ENCODE measurements at places on chromosomes 16 and 17.

- H3K4me1 ChIP-seq: no peaks in the 10 kb centered on the region
- H3K36me3 ChIP-seq: no peaks in the 10 kb centered on the region
- no peak overlapping the region for H3K27ac ChIP-seq
- DNase-seq: no peak
- no peak overlapping the region for H3K4me3 ChIP-seq
These were observed 50.4 kb upstream of the FA2H start for GRCh38 chr16:74825016-74825415.

- H3K27ac ChIP-seq: no peak overlapping the region
- no peak for DNase-seq
- peaks cover 11% of the 10 kb centered on the region for H3K4me1 ChIP-seq
- H3K36me3 ChIP-seq: no peaks in the 10 kb centered on the region
These were observed 4.3 kb upstream of the C16orf92 start for GRCh38 chr16:30018731-30019158.

GRCh38 chr16:19588661-19589060 is 33.2 kb downstream of the VPS35L start:
- H3K4me3 ChIP-seq: no peak overlapping the region
- DNase-seq: no peak
- peaks cover 11% of the 10 kb centered on the region for H3K36me3 ChIP-seq
- no peaks in the 10 kb centered on the region for H3K27me3 ChIP-seq
- no peaks in the 10 kb centered on the region for H3K4me1 ChIP-seq
- H3K27ac ChIP-seq: no peak overlapping the region

GRCh38 chr16:539901-540530 is 12.5 kb downstream of the CAPN15 start:
- DNase-seq: no peak
- no peak overlapping the region for H3K4me3 ChIP-seq
- peaks cover 12% of the 10 kb centered on the region for H3K36me3 ChIP-seq
- H3K27me3 ChIP-seq: no peaks in the 10 kb centered on the region
- H3K27ac ChIP-seq: no peak overlapping the region

- no peak within 1 kb of the TSS for H3K27ac ChIP-seq
- no peak for DNase-seq
- no peaks in the 10 kb centered on the region for H3K36me3 ChIP-seq
- no peaks in the 10 kb centered on the region for H3K27me3 ChIP-seq
- H3K4me1 ChIP-seq: no peaks in the 10 kb centered on the region
These were observed at the start of gene HYDIN for GRCh38 chr16:71230122-71230845. Gene HYDIN (minus strand): TSS chr16:71230722. CDS start chr16:71186895, 43,827 bp downstream.

- no peak overlapping the region for H3K27ac ChIP-seq
- peaks cover 10% of the 10 kb centered on the region for H3K4me1 ChIP-seq
- peaks cover 8% of the 10 kb centered on the region for H3K27me3 ChIP-seq
These were observed 952 bp downstream of the BMERB1 start for GRCh38 chr16:15435216-15435864.

GRCh38 chr17:8934346-8934745 is 31.2 kb downstream of the PIK3R5 start:
- no peaks in the 10 kb centered on the region for H3K27me3 ChIP-seq
- H3K36me3 ChIP-seq: peaks cover 11% of the 10 kb centered on the region
- H3K27ac ChIP-seq: peak overlapping the region; percentile 58
- peaks cover 17% of the 10 kb centered on the region for H3K4me1 ChIP-seq
- H3K4me3 ChIP-seq: no peak overlapping the region
- no peak for DNase-seq

GRCh38 chr17:81994593-81995462 is 17.4 kb downstream of the ASPSCR1 start:
- H3K27me3 ChIP-seq: no peaks in the 10 kb centered on the region
- H3K4me1 ChIP-seq: no peaks in the 10 kb centered on the region
- DNase-seq: no peak
- H3K27ac ChIP-seq: no peak overlapping the region
- no peak overlapping the region for H3K4me3 ChIP-seq
- H3K36me3 ChIP-seq: peaks cover 9% of the 10 kb centered on the region

DNA sequence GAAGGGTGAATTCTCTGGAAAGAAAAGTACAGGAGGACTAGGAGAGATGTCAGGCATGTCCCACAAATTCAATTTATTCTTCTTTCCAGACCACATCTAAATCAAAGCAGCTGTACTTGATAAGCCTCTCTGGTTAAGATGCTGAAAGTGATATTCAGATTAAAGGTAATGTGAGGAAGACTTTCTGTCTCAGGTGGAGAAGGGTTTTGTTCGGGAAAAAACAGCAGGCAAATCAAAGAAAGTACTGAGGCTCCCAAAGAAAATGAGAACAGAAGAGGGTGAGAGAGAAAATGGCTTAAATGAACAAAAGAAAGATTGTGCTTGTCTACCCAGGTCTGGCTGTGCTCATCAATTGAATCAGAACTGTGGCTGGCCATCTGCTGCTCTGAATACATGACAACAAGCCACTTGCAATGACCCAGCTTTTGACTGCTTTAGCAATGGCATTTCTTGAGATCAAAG is 55.6 kb downstream of the MMD start:
- H3K27me3 ChIP-seq: no peaks in the 10 kb centered on the region
- no peaks in the 10 kb centered on the region for H3K36me3 ChIP-seq
- H3K4me1 ChIP-seq: no peaks in the 10 kb centered on the region
- no peak overlapping the region for H3K27ac ChIP-seq
- no peak overlapping the region for H3K4me3 ChIP-seq

GRCh38 chr17:67573987-67574657 is 143.6 kb upstream of the NOL11 start:
- no peak overlapping the region for H3K4me3 ChIP-seq
- no peak for DNase-seq

GRCh38 chr16:67088551-67088950 is 21.2 kb upstream of the PHAF1 start:
- H3K27ac ChIP-seq: no peak overlapping the region
- no peak for DNase-seq
- H3K4me3 ChIP-seq: no peak overlapping the region
- H3K36me3 ChIP-seq: no peaks in the 10 kb centered on the region

DNA sequence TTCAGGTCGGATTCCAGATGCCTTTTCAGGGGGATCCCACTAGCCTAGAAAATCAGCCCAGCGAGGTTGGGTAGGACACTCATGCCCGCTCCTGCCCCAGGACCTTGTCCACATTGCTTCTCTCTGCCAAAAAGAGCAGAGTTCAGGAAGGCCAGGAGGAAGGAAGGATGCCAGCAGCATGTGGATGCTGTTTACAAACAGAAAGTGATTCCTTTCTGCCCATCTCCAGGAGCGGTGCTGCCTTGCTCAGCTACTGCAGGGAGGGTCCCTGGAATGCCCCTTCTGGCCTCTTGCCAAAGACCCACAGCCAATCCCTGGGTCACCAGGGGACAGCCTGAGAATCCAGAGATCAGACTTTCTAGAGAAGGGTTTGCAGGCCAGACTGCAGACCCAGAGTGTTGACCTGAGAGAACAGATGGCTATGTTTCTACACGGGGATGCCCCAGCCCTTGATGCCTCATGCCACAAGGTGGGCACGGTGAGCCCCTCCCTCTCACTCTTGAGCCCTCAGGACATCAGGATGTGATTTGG is 32.3 kb upstream of the EMP2 start:
- no peak overlapping the region for H3K4me3 ChIP-seq
- H3K36me3 ChIP-seq: no peaks in the 10 kb centered on the region
- H3K27ac ChIP-seq: no peak overlapping the region
- no peak for DNase-seq
- H3K4me1 ChIP-seq: no peaks in the 10 kb centered on the region

GRCh38 chr17:78281249-78281845 is 49.9 kb downstream of the TMEM235 start:
- H3K27me3 ChIP-seq: no peaks in the 10 kb centered on the region
- H3K4me3 ChIP-seq: no peak overlapping the region
- DNase-seq: no peak
- H3K27ac ChIP-seq: no peak overlapping the region
- no peaks in the 10 kb centered on the region for H3K36me3 ChIP-seq
- no peaks in the 10 kb centered on the region for H3K4me1 ChIP-seq

DNA sequence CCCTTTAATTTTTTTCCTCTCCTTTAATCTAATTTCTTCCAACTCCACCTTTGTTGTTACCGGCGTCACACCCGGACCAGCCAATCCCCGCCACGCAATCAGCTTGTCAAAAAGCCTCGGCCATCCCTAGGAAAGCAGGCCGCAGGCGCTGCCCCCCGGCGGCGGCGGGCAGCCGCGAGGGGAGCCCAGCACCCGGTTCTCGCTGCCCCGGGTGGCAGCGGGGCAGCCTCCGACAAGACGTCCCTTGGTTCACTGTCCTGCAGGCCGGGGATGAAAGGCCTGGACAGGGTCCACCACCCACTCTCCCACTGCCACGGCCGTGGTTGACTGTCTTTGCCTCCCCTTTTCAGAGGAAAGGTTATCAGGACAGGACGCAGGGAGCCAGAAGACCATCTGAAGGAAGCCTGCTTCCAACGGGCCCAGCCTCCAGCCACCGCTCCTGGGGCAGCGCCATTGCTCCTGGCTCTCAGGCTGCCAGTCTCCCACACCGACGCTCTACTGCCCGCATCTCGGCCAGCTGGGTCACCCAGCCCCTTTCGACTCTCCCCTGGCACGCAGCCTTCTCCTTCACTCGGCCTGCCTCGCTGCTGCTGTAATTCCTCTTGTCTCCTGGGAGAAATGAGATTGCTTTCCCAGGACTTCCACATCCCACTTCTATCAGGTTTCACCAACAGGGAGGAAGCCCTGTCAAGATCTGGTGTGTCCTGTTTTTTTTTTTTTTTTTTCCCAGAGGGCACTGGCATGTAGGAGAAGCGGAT is 2.8 kb upstream of the UBTF start:
- H3K36me3 ChIP-seq: no peaks in the 10 kb centered on the region
- H3K27ac ChIP-seq: peak overlapping the region; percentile 90
- DNase-seq: no peak
- H3K4me3 ChIP-seq: peak overlapping the region; percentile 96
- H3K27me3 ChIP-seq: no peaks in the 10 kb centered on the region

DNA sequence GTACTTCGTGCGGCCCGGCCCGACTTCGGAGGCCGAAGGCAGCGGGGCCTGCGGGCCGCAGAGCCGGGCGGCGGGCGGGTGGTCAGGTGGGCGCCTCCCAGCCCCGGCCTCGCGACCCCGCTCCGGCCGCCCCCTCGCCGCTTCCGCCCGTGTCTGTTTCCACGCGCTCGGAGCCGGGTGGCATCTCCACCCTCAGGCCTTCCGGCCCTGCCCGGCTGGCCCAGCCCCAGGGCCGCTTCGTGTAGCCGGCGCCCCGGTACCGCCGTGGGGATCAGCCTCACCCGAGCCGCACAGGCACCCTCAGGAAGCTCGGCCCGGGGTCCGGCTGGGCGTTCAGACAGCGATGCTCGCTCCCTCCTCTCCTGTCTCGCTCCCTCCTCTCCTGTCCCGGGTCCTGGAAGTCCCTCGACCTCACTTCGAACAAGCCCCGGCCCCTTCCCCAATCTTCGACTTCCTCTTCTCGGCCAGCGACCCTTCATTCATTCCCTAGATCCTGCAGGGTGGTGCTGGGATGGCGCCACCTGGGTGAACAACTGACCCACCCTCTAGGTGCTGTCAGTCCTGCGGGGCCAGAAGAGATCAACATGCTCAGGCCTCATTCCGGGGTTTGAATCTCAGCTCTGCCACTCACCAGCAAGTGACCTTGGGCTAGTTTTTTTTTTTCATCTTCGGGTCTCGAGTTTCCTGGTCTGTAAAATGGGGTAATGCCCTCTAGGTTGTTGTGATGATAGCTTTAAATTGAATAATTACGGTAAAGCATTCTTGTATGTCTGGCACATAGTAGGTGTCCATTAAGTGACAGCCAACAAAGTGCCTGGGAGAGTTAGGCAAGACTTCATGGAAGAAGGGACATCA is 610 bp downstream of the VPS4A start:
- H3K27ac ChIP-seq: peak overlapping the region; percentile 81
- H3K27me3 ChIP-seq: no peaks in the 10 kb centered on the region
- peaks cover 19% of the 10 kb centered on the region for H3K36me3 ChIP-seq
- H3K4me1 ChIP-seq: peaks cover 7% of the 10 kb centered on the region
- peak; percentile 11 for DNase-seq

DNA sequence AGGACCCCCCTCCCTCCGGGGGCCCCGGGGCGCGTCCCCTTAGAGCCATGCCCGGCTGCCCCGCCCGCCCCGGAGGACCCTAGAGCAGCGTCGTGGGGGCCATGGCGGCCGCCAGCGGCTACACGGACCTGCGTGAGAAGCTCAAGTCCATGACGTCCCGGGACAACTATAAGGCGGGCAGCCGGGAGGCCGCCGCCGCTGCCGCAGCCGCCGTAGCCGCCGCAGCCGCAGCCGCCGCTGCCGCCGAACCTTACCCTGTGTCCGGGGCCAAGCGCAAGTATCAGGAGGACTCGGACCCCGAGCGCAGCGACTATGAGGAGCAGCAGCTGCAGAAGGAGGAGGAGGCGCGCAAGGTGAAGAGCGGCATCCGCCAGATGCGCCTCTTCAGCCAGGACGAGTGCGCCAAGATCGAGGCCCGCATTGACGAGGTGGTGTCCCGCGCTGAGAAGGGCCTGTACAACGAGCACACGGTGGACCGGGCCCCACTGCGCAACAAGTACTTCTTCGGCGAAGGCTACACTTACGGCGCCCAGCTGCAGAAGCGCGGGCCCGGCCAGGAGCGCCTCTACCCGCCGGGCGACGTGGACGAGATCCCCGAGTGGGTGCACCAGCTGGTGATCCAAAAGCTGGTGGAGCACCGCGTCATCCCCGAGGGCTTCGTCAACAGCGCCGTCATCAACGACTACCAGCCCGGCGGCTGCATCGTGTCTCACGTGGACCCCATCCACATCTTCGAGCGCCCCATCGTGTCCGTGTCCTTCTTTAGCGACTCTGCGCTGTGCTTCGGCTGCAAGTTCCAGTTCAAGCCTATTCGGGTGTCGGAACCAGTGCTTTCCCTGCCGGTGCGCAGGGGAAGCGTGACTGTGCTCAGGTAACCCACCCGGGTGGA is 759 bp downstream of the ALKBH5 start:
- peak; percentile 75 for DNase-seq
- no peaks in the 10 kb centered on the region for H3K27me3 ChIP-seq
- peaks cover 5% of the 10 kb centered on the region for H3K36me3 ChIP-seq
- H3K4me1 ChIP-seq: peaks cover 43% of the 10 kb centered on the region
- peak overlapping the region; percentile 83 for H3K4me3 ChIP-seq

DNA sequence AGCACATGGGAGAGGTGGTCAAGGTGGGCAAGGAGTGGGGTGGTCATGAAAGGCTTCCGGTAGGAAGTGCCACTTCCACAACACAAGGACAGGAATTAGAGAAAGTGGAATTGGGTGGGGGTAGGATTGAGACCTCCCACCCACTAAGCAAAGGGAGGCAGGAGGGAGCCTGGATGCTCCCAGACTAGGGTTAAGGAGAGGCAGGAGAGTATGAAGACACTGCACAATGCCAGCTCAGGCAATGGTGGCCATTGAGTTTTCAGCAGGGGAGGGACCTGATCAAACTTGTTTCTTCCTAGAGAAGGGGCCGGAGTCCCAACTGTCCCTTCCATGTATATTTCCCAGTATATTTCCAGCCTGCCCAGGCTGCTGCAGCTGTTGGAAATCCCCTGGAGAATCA is 3.1 kb upstream of the RAB11FIP4 start:
- H3K27ac ChIP-seq: no peak overlapping the region
- H3K27me3 ChIP-seq: peaks cover 13% of the 10 kb centered on the region
- H3K4me1 ChIP-seq: peaks cover 5% of the 10 kb centered on the region
- DNase-seq: no peak

DNA sequence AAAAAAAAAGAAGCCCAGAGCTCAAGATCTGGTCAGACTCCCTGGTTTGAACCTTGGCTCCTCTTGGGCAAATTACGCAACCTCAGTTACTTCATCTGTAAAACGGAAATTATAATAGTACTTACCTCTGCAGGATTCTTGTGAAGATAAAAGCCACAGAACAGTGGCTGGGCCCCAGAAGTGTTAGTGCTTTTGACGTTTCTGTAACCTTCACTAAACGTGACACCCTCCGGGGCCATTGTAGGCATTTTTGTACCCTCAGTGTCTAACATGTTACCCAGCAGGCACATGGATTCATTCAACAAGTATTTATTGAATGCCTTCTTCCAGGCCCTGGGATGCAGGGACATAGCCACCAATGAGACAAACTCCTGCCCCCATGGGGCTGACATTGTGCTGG is 58.0 kb downstream of the PITPNC1 start:
- no peak overlapping the region for H3K4me3 ChIP-seq
- peak; percentile 55 for DNase-seq
- peak overlapping the region; percentile 74 for H3K27ac ChIP-seq
- no peaks in the 10 kb centered on the region for H3K36me3 ChIP-seq
- no peaks in the 10 kb centered on the region for H3K27me3 ChIP-seq

Data from effector memory CD4-positive, alpha-beta T cell (primary cell).